ENCODE measurements at places on chromosomes 4 and X.

DNA sequence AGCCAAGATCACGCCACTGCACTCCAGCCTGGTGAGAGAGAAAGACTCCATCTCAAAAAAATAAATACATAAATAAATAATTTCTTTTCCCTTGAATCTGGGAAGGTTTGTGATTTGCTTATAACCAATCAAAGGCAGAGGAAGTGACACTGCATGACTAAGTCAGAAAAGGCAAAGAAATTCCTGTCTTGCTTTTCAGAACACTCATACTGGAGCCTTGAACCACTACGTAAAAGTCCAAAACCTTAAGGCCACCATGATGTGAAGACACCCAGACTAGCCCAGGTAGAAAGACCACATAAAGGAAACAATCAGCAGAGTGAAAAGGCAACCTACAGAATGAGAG, 36.6 kb downstream of the TMEM156 start:
- DNase-seq, result no peak

GRCh38 chr4:169179609-169180521, 90.9 kb downstream of the SH3RF1 start:
- no peak for DNase-seq

- DNase-seq, result no peak
Measured at GRCh38 chrX:11756354-11757318, 1.4 kb upstream of the MSL3 start.

DNA sequence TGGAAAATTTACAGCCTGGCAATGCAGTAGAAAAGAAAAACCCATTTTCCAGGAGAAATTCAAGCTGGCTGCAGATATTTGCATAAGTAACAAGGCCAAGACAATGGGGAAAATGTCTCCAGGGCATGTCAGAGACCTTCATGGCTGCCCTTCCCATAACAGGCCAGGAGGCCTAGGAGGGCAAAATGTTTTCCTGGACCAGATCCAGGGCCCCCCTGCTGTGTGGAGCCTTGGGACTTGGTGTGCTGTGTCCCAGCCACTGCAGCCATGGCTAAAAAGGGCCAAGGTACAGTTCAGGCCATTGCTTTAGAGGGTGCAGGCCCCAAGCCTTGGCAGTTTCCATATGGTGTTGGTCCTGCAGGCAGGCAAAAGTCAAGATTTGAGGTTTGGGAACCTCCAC, 29.8 kb downstream of the SOX3 start:
- DNase-seq, result no peak

DNA sequence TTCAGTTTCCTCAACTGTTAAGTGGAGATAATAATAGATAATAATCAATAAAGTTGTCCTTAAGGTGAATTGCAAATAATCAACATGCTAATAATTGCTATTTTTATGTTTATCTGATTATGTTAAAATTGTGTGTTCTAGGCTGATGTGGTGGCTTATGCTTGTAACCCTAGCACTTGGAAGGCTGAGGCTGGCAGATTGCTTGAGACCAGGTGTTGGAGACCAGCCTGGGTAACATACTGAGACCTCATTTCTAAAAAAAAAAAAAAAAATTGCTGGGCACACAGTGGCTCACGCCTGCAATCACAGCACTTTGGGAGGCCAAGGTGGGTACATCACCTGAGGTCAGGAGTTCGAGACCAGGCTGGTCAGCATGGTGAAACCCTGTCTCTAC, 175.2 kb downstream of the GC start:
- DNase-seq, result no peak
